HAP-1 (cell line): ENCODE measurements at places on chromosomes 13 and 19.

DNA sequence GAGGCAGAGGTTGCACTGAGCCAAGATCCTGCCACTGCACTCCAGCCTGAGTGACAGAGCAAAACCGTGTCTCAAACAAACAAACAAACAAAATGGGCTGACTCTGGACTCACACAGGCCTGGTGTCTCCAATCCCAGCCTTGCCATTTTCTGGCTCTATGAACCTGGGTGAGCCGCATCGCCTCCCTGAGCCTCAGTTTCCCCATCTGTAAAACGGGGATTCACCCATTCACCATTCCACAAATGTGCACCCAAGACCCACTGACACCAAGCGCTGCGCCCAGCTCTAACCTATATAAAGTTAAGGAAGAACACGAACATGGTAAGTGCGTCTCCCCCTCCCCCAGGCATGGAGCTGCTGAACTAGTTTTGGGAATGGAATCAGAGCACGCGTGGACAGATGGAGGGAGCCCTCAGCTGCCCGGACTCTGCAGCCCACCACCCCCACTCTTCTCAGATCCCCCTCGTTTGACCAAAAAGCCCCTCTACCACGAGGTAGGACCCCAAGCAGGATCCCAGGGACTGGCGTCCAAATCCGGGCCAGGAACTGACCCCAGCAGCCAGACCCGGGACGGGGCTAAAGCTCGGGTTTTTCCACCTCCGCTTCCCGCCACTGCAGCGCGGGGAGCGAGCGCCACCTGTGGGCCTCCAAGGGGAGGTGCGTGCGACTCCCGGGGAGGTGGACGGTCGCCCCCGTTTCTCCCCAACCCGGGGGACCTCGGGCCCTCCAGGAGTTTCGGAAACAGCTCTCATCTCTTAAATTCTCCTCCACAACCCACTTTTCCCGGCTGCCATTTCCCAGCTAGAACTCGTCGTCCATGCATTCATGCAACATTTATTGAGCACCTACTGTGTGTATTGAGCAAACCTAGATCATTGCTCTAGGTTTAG is 33.0 kb upstream of the ADGRE5 start:
- DNase-seq = peak; percentile 84

GRCh38 chr13:40386586-40386985 is 279.9 kb downstream of the FOXO1 start:
- DNase-seq = no peak

- no peak for DNase-seq
These were observed 1.0 kb downstream of the HIF3A start for GRCh38 chr19:46297700-46298478.

DNA sequence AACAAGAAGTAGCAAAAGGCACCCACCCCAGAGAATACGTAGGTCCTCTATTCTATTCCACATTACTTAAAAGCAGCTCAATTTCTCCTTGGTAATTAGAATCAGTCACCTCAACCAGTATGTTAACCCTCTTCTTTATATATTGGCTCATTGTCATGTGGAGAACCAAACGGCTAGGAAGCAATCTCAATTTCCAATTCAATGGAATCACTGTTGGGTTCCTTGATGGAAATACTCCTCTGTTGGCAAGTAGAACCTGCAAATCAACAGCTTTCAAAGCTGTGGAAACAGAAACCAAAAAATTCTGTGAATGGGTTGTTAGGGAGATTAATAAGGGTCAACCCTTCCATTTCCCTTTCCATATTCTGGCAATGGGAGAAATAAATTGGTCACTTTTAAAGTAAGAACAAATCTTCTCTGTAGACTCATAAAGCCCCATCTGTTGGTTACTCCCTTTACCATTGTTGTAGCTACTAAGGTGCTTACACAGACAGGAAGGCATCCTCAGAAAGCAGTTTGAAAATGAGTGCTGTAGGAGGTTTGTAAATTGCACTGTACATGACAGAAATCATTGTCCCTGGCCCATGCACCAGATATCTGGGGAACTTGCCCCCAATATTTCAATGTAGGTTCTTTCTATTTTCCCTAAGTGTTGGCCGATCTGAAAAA is 138.6 kb upstream of the UFM1 start:
- DNase-seq = no peak

GRCh38 chr19:48810151-48810550 is 678 bp downstream of the BCAT2 start:
- DNase-seq = no peak

DNA sequence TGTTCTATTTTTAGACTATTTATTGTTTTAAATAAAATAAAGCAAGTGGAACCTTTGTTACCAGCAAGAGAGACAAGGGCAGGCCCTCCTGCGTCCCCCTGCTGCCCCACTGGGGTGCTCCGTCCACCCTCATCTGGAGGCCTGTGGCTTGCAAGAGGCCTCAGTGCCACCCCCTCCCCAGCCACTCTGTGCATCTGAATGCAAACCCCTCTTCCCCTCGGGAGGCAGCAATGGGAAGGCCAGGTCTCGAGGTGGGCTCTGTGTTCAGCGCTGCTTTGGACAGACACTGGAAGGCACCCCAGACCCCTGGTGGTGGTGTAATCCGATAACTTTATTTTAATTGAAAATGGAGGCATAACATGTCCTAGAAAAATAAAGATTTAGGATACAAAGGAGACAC is 4.6 kb downstream of the SIX5 start:
- no peak for DNase-seq

DNA sequence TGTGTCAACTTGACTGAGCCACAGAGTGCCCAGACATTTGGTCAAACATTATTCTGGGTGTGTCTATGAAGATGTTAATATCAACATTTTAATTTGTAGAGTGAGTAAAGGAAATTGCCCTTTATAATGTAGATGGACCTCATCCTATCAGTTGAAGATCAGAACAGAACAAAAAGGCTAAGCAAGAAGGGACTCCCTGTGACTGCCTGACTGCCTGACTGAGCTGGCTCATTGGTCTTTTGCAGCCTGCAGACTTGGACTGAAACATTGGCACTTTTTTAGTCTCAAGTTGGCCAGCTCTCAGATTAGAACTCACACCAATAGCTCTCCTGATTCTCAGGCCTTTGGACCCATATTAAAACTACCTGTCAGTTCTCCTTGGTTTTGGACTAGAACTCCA is 600.4 kb upstream of the SLITRK6 start:
- no peak for DNase-seq

DNA sequence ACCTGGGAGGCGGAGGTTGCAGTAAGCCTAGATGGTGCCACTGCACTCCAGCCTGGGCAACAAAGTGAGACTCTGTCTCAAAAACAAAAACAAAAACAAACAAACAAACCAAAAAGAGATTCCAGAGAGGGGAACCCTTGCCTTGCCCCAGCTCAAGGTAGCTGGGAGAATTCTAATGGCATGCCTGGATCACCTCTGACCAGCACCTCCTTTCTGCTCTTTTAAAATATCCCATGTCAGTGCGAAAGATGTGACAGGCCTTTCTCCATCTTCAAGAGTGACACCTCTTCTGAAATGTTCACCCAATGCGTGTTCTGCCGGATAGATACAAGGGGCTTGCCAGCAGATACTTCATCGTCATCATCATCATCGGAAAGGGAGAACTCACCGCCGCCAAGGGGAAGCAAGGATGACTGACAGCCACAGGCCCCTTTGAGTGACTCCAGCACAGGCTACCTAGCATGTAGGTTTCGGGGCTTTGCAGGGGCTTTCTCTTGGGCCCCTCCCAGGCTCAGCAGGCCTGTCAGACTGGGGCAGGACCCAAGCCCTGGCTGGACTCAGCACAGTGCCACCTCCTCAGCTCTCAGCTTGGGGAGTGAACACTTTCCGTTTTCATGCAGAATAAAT is 18.9 kb upstream of the LRP3 start:
- DNase-seq = no peak

DNA sequence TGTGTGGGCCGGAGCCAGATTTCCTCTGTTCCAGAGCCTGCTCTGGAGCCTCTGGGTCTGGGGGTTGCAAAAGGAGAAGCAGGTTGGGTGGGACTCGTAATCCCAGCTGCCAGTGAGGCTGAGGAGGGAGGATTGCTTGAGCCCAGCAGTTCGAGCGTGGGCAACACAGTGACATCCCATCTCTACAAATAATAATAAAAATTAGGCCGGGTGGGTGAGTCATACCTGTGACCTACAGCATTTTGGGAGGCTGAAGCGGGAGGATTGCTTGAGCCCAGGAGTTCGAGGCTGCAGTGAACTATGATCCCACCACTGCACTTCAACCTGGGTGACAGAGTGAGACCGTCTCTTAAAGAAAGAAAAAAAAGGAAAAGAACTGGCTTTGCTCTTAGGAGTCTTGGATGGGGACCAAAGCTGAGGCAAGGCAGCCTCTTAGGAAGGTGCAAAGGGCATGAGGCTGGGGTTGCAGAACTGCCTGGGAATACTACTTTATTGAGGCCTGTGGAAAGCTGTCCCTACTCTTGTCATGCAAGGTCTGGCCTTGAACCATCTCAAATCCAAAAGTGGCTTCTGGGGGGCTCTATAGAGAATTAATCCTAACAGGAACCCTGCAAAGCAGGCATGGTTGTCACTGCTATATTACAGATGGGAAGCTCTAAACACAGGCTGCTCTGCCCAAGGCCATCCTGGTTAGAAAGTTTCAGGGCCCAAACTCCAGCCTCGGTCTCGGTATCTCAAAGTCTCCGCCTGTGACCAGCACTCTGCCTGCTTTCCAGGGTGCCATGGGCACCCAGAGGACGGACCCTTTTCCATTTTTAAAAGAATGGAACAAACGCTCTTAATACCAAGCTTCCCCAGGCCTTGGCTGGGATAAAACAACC is 880 bp upstream of the C19orf12 start:
- no peak for DNase-seq

- DNase-seq = no peak
These were observed 19.9 kb upstream of the ELAVL1 start for GRCh38 chr19:8025316-8025715.

DNA sequence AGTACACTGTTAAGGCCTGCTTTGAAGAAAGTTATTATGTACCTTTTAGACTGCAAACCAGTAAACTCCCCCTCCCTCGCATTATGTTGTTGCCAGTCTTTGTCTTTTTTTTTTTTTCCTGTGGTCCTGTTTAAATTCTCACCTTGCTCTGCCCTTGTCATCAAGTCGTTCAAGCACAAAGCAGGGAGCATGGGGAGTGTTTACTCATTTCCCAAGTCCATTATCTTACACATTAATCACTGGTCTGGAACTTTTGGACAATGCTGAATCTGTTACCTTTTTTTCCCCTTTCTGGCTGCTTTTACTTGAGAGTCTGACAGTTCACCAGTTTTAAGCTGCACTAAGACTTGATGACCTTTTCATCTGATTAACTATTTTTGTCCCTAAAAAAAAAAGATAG is 108.2 kb downstream of the DACH1 start:
- peak; percentile 54 for DNase-seq

DNA sequence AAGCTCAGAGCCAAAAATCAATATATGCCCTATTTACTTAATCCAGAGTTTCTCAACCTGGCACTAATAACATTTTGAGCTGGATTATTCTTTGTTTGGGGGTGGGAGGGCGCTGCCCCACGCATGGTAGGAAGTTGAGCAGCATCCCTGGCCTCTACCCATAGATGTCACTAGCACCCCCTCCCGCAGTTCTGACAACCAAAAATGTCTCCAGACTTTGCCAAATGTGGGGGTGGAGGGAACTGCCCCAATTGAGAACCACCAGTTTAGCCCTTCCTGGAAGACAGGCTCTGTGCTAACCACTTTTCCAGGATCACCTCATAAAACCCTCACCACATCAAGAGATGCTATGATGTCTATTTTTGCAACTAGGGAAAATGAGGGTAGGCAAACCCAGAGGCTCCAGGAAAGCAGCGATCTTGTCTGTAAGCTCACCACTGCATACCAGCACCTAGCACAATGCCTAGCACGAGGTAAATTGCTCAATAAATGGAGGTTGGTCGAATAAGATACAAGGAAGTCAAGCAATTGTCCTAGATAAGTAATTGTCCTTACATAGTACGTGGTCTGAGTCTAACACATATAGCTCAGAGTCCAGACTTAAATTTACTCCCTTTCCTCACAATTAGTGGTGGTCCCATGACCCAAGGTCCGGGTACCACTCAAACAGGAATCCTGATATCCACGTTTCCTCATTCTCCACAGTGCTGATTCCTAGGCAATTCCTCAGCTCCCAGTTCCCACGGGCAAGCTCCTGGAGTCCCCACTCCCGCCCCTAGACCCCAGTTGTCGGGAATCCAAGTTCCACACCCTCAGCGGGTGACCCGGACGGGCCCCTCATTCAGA is 892 bp downstream of the TRIR start:
- DNase-seq = peak; percentile 38

- DNase-seq = peak; percentile 56
These were observed 45.1 kb upstream of the DOCK9 start for GRCh38 chr13:99022941-99023340.
